Right renal pelvis (tissue), 4 donors: ENCODE measurements at places on chromosomes 2 and 18. TPM values are rescaled to one million over a fixed set of nuclear protein-coding genes. Genes with fewer than 3 reads are reported as not detected.

DNA sequence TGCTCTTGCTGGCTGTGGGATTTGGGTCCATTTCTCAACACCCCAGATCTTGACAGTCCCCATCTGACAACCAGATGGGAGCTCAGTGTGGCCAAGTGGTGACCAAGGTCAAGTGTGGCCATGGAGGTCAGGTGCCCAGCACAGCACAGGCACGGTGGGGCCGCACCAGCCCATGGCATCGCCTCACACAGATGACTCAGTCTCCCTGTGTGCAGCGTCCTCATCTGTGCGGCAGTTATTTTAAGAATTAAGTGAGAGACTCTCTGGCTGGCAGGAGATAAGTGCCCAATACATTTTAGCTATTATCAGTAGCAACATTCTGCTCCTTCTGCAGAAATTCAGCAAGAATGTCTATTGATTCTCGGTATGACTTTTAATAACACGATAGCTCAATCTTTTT lies 167.2 kb downstream of the DDX1 start:
- no peak for DNase-seq

Gene HRH4
- polyA plus RNA-seq, result 0.20 TPM

GRCh38 chr2:86225581-86225980 lies 26.3 kb downstream of the MRPL35 start:
- no peak for DNase-seq

Gene TEX44
- not detected for polyA plus RNA-seq

DNA sequence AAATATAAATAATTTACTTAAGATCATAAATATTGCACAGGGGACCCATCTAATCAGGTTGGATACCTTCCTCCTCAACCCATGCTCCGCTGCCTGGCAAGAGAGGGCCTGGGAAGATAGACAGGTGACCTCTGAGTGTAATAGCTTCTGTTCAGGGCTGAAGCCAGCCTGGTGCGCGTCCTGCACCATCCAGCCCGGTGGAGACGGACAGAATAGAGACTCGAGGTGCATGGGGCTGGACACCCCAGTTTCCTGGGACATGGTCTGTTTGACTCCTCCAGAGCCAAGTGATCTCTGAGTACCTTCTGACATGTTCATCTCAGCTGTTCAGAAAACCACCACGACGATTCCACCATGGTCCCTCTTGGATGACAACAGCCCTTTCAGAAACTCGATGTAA lies 209.3 kb upstream of the MYT1L start:
- DNase-seq, result no peak

DNA sequence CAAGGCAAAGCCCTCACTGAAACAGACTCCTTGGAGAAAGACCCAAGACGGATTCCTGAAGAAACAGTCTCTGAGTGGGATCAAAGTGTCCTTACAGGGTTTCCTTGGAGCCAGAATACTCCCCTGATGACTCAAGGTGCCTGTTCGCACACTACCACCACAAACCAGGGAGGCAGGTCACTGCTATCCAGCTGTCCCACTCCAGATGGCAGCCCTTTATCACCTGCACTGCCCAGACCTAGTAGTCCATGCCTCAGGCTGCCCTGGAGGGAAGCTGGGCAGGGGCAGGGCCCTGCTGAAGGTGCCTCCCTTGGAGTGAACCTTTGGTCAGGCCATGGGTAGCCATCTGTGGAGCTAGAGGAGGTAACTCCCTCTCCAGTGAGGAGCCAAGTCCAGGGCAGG lies 34.1 kb downstream of the TRABD2A start:
- DNase-seq, result no peak

Gene GPR45
- polyA plus RNA-seq, result not detected

Gene SH3BP4
- polyA plus RNA-seq, result 46.8 TPM

- no peak for DNase-seq
Observed at GRCh38 chr2:32262105-32262504, 2.6 kb downstream of the NLRC4 start.

- no peak for DNase-seq
Observed at GRCh38 chr18:23539296-23539695, 36.0 kb downstream of the RMC1 start.

GRCh38 chr18:22550861-22551260 lies 133.1 kb upstream of the CTAGE1 start:
- no peak for DNase-seq

- no peak for DNase-seq
Observed at GRCh38 chr2:133266041-133266925, 302.0 kb downstream of the NCKAP5 start.

- no peak for DNase-seq
Observed at GRCh38 chr2:109285244-109285651, 156.2 kb downstream of the SH3RF3 start.

DNA sequence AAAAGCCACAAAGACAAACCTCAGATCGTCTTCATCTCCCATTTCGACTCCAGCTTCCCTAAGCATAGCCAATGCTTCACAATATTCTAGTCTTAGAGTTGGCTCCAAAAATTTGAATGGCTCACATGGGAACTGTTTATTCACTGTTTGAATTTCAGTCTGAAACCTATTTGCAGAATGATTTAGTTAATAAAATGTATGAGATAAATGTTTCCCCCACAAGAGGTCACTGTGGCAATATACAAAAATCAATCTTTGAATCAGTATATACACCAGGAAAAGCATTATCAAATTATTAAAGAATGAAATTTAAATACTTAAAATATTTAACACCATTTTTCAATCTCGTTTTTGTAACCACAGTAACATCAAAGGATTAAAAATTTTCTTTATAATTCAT lies 40.0 kb upstream of the MCM6 start:
- DNase-seq, result no peak

DNA sequence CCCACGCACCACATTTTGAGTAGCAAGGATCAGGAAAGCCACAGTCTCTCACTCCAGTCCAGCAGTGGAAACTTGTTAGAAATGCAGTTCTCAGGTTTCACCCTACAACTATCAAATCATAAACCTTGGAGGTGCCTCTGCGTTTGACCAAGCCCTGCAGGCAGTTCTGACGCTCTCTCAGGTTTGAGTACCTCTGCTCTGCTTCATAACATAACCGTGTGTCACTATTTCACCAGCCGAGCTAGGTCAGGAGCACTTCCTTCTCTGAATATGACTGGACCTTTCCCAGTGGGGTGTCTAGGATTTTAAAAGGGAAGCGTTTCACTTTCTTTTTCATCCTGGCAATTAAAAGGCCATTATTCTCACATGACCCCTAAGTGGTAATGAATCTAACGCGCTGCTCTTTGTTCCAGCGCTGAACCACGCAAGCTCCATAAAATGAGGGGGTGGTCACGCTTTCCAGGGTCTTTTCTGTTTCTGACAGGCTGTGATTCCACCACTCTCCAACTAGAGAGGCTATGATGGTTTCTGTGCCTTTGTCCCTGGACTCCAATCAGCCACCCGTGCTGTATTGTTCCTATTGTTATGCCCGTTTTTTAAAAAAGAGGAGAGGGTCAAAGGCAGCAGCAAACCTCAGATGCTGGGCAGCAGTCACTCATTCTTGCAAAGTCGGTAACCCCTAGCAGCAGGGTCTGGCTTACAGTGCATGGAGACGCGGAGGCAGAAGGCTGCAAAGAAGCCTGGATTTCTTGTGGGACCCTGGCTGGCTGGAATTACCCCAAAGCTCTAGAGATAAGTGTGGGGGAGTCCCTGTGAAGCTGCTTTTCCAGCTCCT lies 75.2 kb upstream of the CTNNA2 start:
- DNase-seq, result no peak

Gene CYP26B1
- polyA plus RNA-seq, result 16.9 TPM

DNA sequence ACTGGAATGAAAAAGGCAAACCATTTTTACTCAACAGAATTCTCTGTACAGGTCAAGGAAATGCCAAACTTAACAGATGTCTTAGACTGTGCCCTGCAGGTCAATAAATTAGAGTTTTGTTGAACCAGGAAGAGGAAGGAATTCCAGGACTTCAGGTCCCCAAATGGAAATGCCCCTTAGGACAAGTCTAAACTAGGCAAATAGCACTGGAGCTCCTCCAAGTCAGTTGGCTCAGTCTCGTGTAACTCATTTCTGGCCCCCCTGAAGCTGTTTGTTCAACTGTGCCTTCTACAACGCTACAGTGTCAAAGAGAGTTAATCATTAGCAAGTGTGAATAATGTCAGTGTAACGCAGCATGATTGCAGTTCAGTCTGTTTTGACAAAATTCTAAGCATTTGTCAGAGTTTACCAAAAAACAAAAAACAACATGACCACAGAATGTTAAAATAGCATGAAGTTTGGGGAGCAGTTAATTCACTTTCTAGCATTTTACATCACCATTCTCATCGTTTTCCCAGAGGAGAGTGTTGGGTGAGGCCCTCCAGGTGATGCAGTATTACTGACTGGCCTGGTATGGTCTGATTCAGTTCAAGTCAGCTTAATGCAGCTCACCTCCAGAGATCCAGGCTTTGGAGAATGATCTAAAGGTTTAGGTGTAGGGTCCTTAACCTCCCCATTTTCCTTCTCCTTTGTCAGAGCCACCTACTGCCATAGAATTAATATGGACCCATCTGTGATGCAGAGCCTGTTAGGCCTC lies 108.1 kb downstream of the AQP4 start:
- peak; percentile 59 for DNase-seq

Gene FER1L5
- polyA plus RNA-seq, result 0.82 TPM

Gene GIGYF2
- polyA plus RNA-seq, result 69.3 TPM

Gene EIF4E2
- 100 TPM for polyA plus RNA-seq

DNA sequence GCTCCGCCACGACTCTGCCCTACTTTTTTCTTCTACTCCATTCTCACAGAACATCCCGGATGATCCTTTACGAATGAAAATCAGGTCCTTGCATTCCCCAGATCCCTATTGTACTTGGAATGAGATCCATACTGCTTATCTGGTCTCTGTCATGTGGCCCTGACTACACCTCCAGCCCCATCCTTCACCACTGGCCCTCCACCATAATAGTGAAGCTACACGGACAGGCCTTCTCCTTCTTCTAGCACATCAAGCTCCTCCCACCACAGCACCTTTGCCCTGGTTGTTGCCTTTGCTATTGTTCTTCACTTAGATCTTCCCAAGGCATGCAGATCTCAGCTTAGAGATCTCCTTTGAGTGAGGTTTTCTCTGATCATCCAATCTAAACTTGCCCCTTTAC lies 20.1 kb upstream of the RMDN2 start:
- no peak for DNase-seq

Gene BAZ2B
- 68.8 TPM for polyA plus RNA-seq

Gene SP9
- 0.03 TPM for polyA plus RNA-seq

GRCh38 chr2:170088776-170089175 lies 89.2 kb upstream of the MYO3B start:
- DNase-seq, result no peak

Gene ST8SIA5
- polyA plus RNA-seq, result 1.1 TPM

Gene CCBE1
- 29.6 TPM for polyA plus RNA-seq

GRCh38 chr2:95300450-95300849 lies 3.3 kb downstream of the KCNIP3 start:
- DNase-seq, result no peak

- no peak for DNase-seq
Observed at GRCh38 chr2:125684932-125685331, 971.0 kb upstream of the GYPC start.

DNA sequence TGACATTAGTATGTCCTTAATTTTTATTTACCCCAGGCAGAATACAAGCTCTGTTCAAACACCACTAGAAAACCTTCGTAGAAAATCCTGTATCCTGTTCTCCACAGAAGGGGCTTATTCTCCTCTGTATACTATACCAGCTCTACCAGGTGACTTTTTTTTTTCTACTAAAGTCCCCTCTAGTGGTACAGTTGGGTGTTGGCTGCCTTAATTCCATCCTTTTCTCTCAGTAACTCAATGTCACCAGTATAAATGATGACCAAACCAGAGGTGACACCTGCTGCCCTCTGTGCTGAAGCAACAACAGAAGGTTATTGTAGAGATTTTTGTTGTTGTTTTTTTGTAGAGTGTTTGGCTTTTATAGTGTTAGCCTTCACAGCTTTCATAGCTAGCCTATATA lies 1322.0 kb downstream of the LRP1B start:
- no peak for DNase-seq

Gene MARCHF7
- polyA plus RNA-seq, result 165 TPM
